ENCODE measurements at places on chromosomes 5 and 9. TPM values are rescaled to one million over a fixed set of nuclear protein-coding genes. Genes with fewer than 3 reads are reported as not detected.

DNA sequence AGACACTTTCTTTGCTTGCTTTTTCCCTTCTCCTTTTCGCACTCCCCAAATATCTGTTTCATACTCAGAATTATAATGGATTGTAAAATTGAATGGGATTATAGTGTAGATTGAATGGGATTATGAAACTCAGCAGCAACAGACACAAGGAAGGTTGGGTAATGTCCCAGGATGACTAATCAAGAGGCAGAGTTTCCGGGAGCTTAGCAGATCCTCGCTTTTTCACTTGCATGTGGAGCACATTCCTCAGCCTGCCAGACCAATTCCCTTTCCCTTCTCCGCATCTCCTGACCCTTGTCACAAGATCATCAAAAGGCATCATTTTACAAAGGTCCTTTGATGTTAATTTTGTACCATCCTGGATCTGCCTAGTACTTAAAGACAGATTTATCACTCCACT is 55.1 kb upstream of the SLC1A1 start:
- DNase-seq: no peak

DNA sequence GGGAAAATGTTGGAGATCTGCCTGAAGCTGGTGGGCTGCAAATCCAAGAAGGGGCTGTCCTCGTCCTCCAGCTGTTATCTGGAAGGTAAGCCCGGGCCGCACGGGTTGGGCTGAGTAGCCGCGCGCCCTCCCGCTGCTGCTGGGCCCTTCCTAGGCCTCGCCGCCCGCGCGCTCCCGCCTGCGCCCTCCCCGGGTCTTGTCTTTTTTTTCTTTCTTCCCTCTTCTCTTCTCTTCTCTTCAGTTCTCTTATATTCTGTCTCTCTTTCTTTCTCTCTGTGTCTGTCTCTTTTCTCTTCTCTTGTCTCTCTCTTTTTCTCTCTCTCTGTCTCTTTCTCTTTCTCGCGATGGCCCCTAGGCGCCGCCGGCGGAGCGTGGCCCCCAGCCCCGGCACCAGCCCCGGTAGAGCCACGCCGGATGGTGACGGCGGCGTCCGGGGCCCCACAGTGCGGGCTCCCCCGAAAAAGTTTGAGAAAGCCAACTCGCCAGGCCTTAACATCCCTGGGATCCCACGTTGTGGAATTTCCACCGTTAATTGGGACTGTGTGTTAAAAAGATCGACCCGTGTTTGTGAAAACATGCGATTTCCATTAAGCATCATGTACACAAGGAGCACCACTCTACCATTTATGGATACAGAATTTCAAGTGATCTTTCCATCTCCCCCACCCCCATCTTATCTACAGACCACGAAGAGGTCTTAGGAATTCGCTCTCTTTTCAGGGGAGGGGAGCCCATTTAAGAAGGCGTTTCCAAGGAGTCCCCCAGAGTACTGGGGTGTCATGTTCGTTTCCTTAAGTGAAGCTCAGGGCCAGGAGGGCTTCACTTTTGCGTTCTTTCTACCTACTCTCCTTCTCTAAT is 616 bp downstream of the ABL1 start:
- DNase-seq: peak; percentile 48

GRCh38 chr9:129177443-129177790 is 644 bp downstream of the IER5L start:
- DNase-seq: no peak

GRCh38 chr9:34070606-34071324 is 22.1 kb upstream of the UBAP2 start:
- no peak for DNase-seq

DNA sequence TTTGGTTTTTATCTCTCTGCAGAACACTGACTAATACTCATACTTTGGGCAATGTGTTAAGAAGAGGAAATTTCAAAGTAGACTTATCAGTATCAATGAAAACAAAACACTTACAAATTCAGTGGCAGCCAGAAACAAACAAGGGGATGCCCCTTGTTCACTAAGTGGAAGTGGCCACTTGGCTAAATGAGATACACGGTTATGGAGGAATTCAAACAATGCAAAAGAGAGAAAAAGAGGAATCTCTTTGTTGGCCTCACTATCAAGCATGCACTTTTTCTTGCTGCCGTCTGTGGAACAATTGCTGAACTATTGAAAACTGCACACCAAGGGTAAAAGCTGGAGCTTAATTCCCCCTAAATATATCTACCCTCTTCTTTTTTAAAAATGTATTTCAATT is 2044.9 kb upstream of the CDH6 start:
- DNase-seq: no peak

DNA sequence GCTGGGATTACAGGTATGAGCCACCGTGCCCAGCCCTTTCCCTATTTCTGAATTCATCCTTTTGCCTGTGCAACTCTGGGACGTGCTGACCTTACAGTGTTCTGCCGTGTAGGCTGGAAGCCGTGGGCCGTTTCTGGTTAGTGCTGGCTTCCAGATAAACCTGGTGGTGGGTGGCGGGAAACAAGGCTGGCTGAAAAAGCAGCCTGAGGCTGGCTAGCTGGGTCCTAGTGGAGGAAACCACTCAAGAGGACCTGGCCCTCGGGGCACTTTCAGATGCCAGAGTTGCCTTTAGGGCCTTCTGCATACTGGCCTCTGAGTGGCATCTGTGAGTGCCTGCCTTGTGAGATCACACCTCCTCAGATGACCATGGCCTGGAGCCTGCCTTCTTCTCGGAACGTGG is 26.9 kb downstream of the GALNT12 start:
- DNase-seq: no peak

DNA sequence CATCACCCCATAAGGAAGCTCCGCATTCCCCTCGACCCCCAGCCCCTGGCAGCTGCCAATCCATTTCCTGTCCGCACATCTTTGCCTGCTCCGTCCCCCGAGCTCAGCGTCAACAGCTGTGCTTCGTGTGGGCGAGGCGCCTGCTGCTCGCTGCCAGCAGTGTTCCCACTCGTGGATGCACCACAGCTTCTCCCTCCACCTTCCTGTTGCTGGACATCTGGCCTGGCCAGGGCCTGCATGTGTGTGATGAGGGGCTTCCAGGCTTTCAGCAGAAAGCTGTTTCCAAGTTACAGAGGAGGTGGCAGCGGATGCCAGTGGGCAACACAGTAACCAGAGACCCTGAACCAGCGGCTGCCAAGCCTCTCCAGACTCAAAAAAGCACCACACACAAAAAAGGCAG is 86.0 kb downstream of the PRRT1B start:
- DNase-seq: no peak

DNA sequence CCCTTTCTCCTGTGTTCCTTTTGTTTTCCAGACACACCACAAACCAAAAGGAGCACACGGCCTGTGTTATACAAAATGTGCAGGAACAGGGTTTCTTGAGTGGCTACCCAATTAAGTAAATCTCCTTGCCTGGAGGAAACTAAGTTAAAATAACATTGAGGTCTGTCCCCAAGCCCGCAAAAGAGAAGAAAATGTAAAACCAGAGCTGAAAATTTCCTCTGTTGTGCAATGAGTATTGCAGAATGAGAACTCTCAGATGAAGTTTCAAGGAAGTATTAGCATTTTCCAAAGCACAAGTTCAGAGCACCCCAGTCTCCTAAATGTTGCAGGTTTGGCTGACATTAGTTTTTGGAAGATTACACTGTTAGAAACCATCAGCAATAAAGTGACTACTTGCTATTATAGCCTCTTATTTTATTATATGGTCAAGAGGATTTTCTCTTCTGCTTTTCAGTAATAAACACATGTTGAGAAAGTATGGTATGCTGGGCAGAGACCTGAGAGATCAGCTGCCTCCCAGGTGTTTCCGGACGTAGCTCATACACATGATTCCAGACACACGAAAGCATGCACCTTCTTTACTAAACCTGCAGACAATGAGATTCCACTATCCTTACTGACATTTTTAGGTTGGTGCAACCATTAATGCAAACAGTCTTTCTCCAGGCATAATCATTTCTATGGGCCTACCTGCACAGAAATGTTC is 161.3 kb downstream of the SNCAIP start:
- no peak for DNase-seq

- no peak for DNase-seq
Measured at GRCh38 chr5:10331341-10331796, 22.1 kb upstream of the MARCHF6 start.

- DNase-seq: no peak
Measured at GRCh38 chr5:137594717-137595116, 95.6 kb upstream of the SPOCK1 start.

GRCh38 chr5:30866142-30866541 is 327.3 kb upstream of the CDH6 start:
- DNase-seq: no peak

Gene MZB1
- total RNA-seq: 71.8 TPM

Gene PCDHGB2
- 3.3 TPM for total RNA-seq

Gene URM1
- 43.8 TPM for total RNA-seq

Gene SNCB
- not detected for total RNA-seq

Gene LRRC14B
- total RNA-seq: not detected

Gene RASEF
- not detected for total RNA-seq
